ENCODE measurements at places on chromosomes 1 and 21.

- no peak for DNase-seq
- no peaks in the 10 kb centered on the region for H3K4me1 ChIP-seq
- no peak overlapping the region for H3K4me3 ChIP-seq
- no peaks in the 10 kb centered on the region for H3K27me3 ChIP-seq
These were observed 194.2 kb upstream of the NFIA start for GRCh38 chr1:60888126-60888525.

GRCh38 chr1:40389322-40389803, 15.8 kb downstream of the SMAP2 start:
- peak overlapping the region; percentile 55 for H3K4me3 ChIP-seq
- peak; percentile 72 for DNase-seq
- H3K4me1 ChIP-seq = peaks cover 97% of the 10 kb centered on the region
- H3K27me3 ChIP-seq = no peaks in the 10 kb centered on the region
- peak overlapping the region; percentile 99 for H3K27ac ChIP-seq

- no peaks in the 10 kb centered on the region for H3K36me3 ChIP-seq
- H3K27me3 ChIP-seq = no peaks in the 10 kb centered on the region
- H3K4me1 ChIP-seq = peaks cover 13% of the 10 kb centered on the region
- H3K27ac ChIP-seq = no peak overlapping the region
These were observed 423.2 kb upstream of the B3GALT2 start for GRCh38 chr1:193609592-193609991.

- no peaks in the 10 kb centered on the region for H3K27me3 ChIP-seq
- no peak overlapping the region for H3K27ac ChIP-seq
- no peak overlapping the region for H3K4me3 ChIP-seq
- H3K4me1 ChIP-seq = peaks cover 14% of the 10 kb centered on the region
These were observed 13.0 kb upstream of the KLHDC8A start for GRCh38 chr1:205369701-205370123.

DNA sequence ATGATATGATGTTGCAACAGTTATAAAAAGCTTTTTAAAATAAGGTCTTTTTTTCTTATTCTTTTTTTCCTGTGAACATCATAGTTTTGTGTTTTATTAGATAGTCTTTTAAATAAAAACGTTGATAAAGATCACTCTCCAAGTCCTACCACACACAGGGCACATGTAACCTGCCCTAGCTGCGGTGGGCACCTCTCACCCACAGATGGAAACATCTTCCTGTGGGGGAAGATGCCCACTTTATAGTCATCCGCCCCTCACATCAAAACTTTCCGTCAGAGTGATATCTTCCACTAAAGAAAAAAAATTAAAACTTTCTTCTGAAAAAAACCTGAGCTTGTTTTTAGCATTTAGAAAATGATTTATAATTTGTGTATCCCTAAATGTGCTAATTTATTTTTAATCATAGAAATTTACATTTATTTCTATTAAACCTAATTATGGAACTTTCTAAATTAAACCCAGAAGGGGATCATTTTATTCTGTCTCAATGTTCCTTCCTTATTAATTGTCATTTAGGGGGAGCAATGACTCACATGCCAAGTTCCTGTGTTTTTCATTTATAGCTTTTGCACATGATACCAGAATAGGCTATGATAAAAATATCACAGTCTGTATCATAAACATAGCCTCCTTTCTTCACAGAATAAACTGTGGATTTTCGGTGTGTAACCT, 24.7 kb downstream of the TNFRSF9 start:
- H3K36me3 ChIP-seq = no peaks in the 10 kb centered on the region
- no peak overlapping the region for H3K27ac ChIP-seq
- no peaks in the 10 kb centered on the region for H3K27me3 ChIP-seq
- H3K4me1 ChIP-seq = no peaks in the 10 kb centered on the region

DNA sequence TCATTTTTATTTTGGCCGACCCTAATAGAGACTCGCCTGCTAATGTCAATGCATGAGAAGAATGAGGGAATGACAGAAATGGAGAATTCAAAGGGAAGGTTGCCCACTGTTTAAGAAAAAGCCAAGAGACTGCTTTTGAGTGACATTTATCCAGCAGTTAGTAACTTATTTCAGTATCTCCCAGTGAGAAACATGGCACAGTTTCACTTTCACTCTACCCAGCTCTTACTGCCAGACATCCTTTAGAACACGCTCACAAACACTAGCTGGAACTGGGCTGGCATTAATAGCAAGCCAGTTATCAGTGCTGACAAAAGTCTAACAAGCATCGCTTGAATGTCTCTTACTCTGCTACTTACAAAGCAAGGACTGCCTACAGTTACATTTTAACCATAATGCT, 8.5 kb downstream of the GGPS1 start:
- H3K27me3 ChIP-seq = no peaks in the 10 kb centered on the region
- peaks cover 13% of the 10 kb centered on the region for H3K36me3 ChIP-seq
- H3K27ac ChIP-seq = peak overlapping the region; percentile 49
- H3K4me3 ChIP-seq = no peak overlapping the region

GRCh38 chr1:206469933-206470691, at the start of gene IKBKE:
Gene IKBKE (plus strand): TSS chr1:206470476. CDS start chr1:206473228, 2,752 bp downstream.
- H3K27ac ChIP-seq = peak within 1 kb of the TSS; percentile 80
- H3K27me3 ChIP-seq = no peaks in the 10 kb centered on the region
- peak within 1 kb of the TSS; percentile 99 for H3K4me3 ChIP-seq

DNA sequence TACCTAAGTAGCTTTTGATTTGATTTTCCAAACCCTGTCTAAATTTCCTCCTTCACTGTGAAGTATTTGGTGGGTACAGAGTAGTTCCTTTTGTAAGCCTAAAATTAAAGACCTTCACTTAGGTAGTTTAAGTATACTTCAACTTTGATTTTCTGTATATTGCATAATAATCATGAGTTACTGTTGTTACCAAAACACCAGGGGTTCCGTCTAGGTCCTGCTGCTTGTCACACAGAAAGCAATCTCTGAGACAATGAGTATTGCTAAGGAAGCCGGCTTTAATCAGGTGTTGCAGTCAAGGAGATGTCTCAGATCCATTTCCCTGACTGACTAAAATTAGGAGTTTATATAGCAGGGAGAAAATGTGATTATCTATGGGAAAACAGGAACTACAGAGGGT, 15.3 kb downstream of the RPS6KC1 start:
- H3K27me3 ChIP-seq = no peaks in the 10 kb centered on the region
- no peak overlapping the region for H3K4me3 ChIP-seq
- no peak for DNase-seq
- H3K27ac ChIP-seq = no peak overlapping the region
- no peaks in the 10 kb centered on the region for H3K36me3 ChIP-seq

DNA sequence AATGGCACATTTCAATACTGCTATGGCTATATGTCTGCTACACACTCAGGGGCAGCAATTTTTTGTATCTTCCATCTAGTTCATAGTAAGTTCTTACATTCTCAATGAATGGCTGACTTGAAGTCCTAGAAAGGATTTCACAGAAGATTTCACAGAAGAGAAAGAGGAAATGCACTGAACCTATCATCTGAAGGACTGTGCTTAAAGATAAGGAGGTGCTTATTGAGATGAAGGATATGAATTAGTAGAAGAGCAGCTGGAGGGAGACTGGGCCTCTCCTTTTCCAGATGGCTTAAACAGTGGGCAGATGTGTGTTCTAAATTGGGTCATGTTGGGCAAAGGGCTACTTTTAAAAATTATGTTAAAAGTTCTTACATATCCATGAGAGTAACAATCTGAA, 14.6 kb downstream of the ADAR start:
- no peak for DNase-seq
- no peak overlapping the region for H3K4me3 ChIP-seq
- H3K36me3 ChIP-seq = peaks cover 90% of the 10 kb centered on the region
- no peak overlapping the region for H3K27ac ChIP-seq

DNA sequence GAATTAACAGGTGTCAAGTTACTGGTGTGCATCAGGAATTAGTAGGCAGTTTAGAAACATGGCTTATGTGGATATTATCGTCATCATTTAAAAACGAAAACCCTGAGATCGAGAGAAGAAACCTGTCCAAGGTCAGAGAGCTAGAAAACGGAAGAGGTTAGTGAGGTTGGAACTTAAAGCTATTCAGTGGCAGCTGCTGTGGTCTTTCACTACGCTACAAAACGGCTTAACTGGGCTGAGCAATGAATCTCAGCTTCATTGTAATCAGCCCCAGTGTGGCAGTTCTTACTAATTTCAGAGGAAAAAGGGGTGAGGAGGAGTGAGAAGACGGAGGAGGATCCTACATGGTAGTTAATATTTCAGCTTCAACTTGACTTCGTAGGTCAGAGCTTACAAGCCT, 77.9 kb downstream of the DAB1 start:
- H3K4me1 ChIP-seq = no peaks in the 10 kb centered on the region
- no peak for DNase-seq
- H3K36me3 ChIP-seq = no peaks in the 10 kb centered on the region
- H3K27ac ChIP-seq = no peak overlapping the region
- H3K4me3 ChIP-seq = no peak overlapping the region
- no peaks in the 10 kb centered on the region for H3K27me3 ChIP-seq

GRCh38 chr21:22244516-22244915, 1246.3 kb downstream of the NCAM2 start:
- no peaks in the 10 kb centered on the region for H3K36me3 ChIP-seq
- no peaks in the 10 kb centered on the region for H3K27me3 ChIP-seq
- no peak overlapping the region for H3K27ac ChIP-seq
- no peaks in the 10 kb centered on the region for H3K4me1 ChIP-seq
- DNase-seq = no peak

DNA sequence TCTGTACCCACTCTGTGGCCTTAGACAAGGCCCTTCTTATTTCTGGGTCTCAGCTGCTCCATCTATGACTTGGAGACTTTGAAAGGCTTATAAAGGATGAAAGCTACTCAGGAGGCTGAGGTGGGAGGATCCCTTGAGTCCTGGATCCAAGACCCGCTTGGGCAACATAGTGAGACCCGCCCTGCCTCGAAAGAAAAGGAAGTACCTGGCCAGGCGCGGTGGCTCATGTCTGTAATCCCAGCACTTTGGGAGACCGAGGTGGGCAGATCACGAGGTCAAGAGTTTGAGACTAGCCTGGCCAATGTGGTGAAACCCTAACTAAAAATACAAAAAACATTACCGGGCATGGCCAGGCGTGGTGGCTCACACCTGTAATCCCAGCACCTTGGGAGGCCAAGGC, 13.4 kb downstream of the ID3 start:
- no peaks in the 10 kb centered on the region for H3K27me3 ChIP-seq
- H3K36me3 ChIP-seq = no peaks in the 10 kb centered on the region
- H3K27ac ChIP-seq = no peak overlapping the region
- H3K4me1 ChIP-seq = peaks cover 13% of the 10 kb centered on the region

DNA sequence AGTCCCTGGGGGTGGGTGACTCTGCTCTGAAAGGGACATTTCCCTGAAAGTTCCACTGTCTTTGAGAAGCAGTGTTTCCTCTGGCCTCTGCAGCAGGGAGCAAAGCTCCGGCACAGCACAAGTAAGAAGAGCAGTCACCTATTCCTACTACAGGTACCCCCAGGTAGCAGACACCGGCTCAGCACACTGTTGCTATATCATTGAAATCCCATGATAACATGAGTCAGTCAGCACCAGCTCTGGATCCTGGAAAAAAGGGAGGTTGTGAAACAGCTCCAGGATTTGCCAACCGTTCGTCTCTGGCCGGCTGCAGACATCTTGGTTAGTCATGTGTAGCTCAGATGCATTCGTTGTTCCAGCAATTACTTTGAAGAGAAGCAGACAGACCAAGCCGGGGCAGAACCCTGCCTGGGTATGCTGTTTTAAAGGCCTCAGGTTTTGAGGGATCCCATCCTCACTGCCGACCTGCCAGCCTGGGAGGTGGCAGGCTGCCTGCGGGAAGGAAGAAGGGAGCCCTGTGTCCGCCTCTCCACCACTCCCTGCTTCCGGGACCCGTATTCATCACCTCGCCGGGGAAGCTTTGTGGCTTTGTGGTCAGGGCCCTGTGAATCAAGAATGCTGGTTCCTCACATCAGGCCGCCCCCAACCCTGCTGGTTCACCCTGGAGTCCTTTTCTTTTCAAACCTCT, 139.2 kb downstream of the CLIC6 start:
- no peak overlapping the region for H3K4me3 ChIP-seq
- peak overlapping the region; percentile 59 for H3K27ac ChIP-seq
- H3K4me1 ChIP-seq = peaks cover 63% of the 10 kb centered on the region
- peak; percentile 81 for DNase-seq
- peaks cover 6% of the 10 kb centered on the region for H3K36me3 ChIP-seq
- H3K27me3 ChIP-seq = no peaks in the 10 kb centered on the region

- DNase-seq = no peak
- H3K36me3 ChIP-seq = no peaks in the 10 kb centered on the region
- no peak overlapping the region for H3K27ac ChIP-seq
- H3K27me3 ChIP-seq = no peaks in the 10 kb centered on the region
- no peak overlapping the region for H3K4me3 ChIP-seq
These were observed 131.1 kb downstream of the HLCS start for GRCh38 chr21:36835383-36835795.

Data from CD4-positive, alpha-beta memory T cell (primary cell).